AG09309 (cell line): ENCODE measurements at places on chromosomes 1 and 21.

DNA sequence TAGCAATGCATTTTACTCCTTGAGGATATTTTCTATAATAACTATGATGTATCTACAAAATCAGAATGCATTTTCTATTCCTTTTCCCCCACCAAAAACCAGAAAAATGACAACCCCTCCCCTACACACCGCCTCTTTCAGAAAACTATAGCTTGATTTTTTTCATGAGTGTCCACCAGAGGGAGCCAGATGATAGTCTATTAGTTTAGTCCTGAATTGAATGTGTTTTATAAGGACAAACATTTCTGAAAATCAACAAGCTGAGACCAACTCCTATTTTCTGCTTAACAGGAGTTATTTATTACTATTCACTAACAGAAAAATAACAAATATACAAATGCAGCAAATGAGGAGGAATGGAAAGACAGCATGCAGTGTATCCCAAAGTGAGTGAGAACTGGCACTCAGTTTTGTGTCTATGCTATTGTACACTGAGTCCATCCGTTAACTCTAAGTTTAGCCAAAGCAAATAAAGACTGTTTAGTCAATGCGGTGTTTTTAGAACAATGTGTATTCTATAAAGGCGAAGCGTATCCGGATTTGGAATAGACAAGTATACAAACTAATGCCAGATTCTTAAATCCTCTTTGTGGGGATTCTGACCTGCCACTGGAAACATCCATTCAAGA, 182.6 kb downstream of the VAV3 start:
- peak; percentile 11 for DNase-seq

- no peak for DNase-seq
Observed at GRCh38 chr1:117535821-117536220, 70.0 kb upstream of the TENT5C start.

GRCh38 chr1:225865514-225865913, 16.7 kb downstream of the TMEM63A start:
- no peak for DNase-seq

- DNase-seq: no peak
Observed at GRCh38 chr21:41960386-41960785, 6.6 kb upstream of the C2CD2 start.

- no peak for DNase-seq
Observed at GRCh38 chr1:207006914-207007313, 25.6 kb downstream of the C1orf116 start.

DNA sequence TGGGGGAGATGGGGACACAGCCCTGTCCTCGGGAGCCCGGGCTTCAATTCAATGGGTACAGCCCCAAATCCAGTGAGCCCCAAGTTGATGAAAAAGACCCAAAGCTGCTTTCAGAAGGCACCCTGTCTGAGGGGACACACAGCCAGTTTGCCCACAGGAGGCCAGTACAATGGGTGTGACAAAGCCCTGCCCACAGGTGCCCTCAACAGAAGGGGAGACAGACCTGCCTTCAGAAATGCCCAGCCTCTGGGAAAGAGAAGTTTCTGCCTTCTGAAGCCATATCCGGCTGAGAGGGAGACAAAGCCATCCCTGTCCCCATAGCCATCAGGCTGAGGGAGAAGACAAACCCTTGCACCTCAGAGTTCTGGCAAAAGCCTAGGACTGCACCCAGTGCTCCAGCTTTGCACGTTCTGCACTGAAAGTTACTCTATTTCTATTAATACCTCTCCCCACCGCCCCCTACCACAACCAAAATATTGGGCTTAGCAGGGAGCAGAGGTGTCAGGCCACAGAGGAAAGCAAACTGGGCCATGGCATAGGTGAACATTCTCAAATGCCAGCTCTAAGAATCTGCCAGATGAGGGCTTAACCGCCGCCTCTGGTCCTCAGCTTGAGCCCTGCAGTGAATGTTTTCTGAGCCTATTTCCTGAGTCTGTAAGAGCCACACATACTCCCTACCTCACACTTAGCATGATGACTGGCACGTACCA, 18.0 kb upstream of the PTAFR start:
- no peak for DNase-seq

DNA sequence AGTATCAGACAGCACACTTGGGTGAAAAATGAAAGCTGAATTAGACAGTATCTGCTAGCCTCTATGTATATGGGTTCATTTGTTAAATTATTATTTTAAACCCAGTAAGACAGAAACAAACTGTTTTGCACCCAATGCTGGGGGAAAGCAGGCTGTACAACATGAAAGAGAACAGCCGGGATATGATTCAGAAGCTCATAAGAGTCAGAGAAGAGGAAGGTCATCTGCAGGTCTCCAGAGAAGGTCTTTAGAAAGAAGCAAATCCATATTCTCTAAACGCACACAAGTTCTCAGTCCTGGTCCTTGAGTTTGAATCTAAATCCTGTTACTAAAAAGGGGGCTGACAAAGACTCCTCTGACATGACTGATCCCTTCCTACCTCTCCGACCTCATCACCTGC, 155.1 kb downstream of the SIPA1L2 start:
- DNase-seq: no peak

DNA sequence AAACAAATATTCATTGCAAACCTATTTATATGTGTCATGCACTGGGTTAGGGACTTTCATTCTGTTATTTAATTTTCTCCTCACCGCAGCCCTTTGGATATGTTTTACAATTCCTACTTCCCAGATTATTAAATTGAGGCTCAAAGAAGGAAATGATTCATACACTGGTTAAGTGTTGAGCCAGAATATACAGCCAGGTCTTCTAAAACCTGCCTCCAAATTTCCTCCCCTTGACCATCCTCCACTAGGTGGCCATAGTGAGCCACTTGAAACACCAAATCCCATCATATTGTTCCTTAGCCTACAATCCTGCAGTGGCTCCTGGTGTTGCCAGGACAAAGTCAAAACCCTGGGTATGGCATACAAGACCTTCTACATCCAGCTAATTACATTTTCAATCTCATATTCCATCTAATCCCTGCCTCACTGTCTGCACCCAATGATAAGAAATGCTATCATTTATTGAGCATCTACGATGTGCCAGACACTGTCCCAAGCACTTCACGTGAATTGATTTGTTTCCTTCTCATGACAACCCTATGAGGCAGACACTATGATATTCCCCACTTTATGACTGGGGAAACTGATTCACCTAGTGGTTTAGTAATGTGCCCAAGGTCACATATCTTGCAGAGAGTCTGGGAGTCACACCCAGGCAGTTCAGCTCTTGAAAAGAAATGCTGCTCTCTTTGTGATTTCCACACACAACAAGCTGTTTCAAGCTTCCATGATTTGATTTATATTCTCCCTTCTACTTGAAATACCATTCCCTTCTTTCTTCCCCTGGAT, 23.6 kb upstream of the KIRREL1 start:
- DNase-seq: peak; percentile 79

- DNase-seq: no peak
Observed at GRCh38 chr1:101769520-101769919, 227.2 kb downstream of the OLFM3 start.

DNA sequence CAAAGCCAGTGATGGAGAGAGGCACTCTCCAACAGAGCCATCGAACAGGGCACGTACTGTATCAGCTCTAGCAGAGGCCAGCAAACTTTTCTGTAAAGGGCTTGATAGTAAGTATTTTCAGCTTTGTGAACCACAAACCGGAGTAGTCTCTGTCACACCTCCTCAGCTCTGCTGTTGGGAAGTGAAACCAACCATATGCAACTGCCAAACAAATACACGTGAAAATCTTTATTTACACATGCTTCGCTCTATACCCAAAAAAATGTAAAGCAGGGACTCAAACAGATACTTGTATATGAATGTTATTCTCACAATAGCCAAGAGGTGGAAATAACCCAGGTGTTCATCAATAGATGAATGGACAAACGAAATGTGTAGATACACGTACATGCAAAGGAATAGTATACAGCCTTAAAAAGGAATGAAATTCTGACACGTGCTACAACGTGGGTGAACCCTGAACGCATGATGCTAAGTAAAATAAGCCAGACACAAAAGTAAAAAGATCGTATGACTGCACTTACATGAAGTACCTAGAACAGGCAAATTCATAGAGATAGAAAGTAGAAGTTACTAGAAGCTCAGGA, 39.0 kb downstream of the SETD4 start:
- no peak for DNase-seq

GRCh38 chr1:63773815-63774616, at the start of gene ROR1:
ROR1 (plus strand) TSS chr1:63774017.
- no peak for DNase-seq

- no peak for DNase-seq
Observed at GRCh38 chr21:29343519-29343918, 44.8 kb downstream of the BACH1 start.

GRCh38 chr1:87790756-87791155, 462.1 kb downstream of the LMO4 start:
- no peak for DNase-seq

GRCh38 chr1:208170252-208170651, 73.9 kb downstream of the PLXNA2 start:
- DNase-seq: no peak

DNA sequence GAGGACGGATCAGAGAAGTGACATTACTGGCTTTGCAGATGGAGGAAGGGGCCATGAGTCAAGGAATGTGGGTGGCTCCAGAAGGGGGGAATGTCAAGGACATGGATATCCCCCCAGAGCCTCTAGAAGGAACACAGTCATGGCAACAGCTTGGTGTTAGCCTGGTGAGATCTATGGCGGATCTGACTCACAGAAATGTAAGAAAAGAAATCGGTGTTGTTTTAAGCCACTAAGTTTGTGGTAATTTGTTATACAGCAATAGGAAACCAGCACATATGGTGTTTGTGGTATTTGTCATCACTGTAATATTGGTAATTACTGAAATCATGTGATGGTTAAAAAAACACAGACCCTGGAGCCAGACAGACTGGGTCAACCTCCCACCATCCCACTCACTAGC, 236.2 kb downstream of the SETD4 start:
- no peak for DNase-seq

DNA sequence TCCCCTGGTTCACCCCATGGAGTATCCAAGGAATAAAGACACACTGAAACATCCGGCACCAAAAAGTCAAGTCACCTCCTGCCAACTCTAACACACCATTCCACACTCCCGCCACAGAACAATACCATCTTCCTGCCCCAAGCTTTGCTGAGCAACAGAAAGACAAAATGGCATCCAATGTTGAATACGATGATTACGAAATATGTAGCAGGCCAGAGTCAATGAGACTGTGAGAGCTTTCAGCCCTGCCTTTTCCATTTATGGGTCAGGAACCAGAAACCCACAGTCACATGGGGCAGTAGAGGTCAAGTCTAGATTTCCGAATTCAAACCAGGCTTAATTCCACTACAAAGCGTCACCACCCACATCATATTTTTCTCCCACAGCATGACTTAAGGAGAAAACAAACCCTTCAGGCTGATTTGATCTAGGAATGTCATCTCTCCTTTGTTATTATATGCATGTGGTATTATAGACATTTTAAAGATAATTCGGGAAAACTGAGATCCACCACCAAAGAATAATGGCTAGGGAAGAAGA, 249.8 kb downstream of the SETD4 start:
- DNase-seq: no peak

DNA sequence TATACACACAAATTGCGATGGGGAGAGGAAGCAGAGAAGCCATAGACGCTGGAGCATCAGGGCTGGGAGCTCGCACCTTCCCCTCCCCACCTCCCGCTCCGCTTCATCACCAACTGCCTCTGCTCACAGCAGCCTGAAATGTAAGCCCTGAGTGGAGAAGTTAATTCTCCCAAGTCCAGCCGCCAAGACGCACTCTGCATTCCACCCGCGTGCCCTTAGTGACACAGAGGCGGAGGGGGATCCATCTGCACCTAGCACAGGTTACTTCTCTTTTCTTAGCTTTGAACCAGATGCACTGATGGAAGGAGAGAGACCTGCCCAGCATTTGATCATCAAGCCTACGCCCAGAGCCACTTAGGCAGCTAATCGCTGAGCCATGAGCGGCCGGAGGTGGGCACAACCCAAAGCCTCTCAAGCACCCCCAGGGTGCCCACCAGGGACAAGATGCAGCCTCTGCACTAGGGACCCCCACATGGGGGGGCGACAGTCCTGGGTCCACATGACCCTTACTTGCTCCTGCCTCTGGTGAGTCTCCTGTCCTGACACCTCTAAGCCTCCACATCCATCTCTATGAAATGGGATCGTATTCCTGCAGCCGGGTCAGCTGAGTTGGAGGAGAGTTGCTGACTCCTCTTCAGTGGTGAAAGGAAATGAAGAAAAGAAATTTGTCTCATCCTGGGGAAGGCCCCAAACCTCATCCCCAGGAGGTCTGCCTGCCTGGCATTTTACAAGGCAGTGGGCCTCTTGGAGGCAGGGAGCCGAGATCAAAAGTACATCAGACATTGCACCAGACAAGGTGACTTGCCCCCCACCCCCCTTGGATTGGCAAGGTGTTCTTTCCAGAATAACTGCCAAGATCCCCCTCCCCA, 316.2 kb downstream of the MATN1 start:
- no peak for DNase-seq

DNA sequence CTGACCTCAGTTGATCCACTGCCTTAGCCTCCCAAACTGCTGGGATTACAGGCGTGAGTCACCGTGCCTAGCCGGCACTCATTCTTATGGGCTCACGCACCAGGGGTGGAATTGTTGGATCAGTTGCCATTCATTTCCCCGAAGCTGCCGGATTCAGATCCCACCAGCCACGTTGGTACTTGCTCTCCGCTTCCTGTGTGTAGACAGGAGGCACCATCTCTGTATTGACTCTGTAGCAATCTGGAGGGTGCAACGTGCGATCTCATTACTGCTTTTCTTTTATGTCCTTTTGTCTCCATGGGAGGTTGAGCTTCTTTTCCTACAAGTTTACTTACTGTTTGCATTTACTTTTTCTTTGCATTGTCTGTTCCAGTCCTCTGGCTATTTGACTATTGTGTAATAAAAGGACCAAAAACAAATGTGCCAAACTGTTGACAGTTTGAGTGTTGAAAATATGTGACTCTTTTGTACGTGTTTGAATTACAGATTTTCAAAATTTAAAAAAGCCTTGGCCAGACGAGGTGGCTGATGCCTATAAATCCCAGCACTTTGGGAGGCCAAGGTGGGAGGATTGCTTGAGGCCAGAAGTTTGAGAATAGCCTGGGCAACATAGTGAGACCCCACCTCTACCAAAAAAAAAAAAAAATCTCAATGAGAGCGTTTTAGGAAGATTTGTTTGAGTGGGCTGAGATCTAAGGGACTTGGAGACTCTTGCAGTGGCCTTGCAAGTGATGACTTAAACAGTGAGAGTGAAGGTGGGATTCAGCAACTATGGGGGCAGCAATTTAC, 39.1 kb downstream of the SPSB1 start:
- no peak for DNase-seq

GRCh38 chr1:43693371-43693770, 14.0 kb upstream of the ST3GAL3 start:
- no peak for DNase-seq

DNA sequence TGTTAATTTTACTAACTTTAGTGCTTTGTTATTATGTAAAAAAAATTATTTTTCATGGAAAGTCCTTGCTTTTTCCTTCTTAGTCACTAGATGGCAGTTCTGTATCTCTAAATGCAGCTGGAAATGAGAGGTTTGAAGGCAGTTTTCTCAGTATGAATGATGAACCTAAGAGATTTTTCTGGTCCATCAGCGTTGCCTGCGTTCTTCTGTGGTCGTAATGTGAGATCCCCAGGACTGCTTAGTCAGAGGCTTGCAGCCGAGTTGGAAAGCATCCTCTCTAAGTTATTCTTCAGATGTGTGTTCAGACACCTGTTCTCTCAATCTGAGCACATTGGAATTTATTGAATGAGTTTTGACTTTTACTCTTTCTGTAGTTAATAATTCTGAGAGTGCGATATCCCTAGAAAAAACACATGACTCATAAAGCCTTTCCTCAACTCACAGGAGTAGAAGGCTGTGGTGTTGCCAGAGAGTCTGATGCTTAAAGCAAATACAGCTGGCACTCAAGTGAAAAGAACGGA, 99.3 kb downstream of the FMN2 start:
- peak; percentile 97 for DNase-seq
